ENCODE measurements at places on chromosomes 5 and 9.

DNA sequence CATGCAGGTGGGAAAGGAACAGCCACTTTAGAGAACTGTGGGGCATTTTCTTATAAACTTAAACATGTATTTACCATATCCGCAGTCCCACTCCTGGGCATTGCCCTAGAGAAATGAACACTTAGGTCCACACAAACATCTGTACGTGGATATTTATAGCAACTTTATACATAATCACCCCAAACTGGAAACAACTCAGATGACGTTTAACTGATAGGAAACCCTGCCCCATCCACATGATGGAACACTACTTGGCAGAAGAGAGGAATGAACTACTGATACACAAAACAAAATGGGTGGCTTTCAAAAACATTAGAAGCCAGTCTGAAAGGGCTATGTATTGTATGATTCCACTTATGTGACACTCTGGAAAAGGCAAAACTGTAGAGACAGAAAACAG, 22.4 kb downstream of the ECM2 start:
- no peak for DNase-seq

DNA sequence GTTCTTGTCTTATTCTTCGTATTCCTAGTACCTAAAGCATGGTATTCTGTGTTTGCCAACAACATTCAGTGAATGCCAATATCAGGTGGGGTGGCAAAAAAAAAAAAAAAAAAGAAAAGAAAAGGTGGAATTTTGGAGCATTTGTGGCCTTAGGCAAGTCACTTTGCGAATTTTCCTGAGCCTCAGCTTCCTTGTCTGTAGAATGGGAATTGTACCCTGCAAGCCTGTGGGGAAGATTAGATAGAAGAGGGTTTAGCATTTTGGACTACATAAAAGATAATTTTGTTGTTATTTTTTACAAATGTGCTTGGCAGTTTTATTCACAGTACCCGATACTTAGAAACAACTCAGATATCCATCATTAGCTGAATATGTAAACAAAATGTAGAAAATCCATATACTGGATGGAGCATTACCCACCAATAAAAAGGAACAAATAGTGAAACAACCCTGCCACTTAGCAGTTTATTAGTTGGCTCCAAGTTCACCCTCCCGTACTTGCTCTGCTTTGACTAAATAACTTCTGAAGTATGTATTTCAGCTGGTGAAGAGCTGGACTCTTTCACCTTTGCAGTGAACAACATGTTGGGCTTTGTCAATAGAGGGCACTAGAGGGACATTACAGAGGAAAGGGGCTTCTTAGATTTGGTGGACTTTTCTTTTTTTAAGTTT, 13.6 kb downstream of the UBE2D2 start:
- DNase-seq: no peak

GRCh38 chr9:128056086-128056485, 11.0 kb downstream of the NAIF1 start:
- no peak for DNase-seq

DNA sequence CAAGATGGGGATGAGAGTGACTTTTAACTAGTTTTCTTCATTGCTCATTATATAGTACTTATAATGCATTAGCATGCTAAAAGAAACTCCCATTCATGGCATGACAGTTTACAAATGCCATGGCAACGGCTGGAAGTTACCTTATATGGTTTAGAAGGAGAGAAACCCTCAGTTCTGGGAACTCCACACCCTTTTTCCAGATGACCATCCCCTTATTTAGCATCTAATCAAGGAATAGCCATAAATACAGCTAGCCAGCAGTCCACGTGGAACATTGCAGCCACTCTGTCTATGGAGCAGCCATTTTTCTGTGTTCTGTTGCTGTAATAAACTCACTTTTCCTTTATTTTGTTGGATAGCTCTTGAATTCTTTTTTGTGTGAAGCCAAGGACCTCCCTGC, 1137.8 kb downstream of the CDH18 start:
- DNase-seq: no peak

DNA sequence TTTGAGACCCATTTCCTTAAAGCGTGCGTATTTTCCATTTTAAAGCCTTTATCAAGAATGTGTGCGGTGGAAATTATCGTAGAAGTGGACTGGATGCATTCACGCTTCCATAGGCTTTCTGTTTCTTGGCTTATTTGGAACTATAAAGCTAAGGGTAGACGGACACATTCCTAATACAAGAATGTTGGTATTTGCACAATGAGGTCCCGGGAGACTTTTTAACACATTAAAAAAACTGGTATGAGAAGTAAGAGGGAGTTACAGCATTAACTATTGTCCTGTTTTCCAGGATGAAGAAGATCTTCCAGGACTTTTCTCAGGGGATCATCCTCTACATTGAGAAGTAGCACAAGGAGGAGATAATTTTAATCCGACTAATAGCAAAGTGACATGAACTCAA, 653.0 kb downstream of the MTRR start:
- no peak for DNase-seq

- DNase-seq: peak; percentile 59
Measured at GRCh38 chr9:97905228-97905627, 17.1 kb downstream of the TRMO start.

DNA sequence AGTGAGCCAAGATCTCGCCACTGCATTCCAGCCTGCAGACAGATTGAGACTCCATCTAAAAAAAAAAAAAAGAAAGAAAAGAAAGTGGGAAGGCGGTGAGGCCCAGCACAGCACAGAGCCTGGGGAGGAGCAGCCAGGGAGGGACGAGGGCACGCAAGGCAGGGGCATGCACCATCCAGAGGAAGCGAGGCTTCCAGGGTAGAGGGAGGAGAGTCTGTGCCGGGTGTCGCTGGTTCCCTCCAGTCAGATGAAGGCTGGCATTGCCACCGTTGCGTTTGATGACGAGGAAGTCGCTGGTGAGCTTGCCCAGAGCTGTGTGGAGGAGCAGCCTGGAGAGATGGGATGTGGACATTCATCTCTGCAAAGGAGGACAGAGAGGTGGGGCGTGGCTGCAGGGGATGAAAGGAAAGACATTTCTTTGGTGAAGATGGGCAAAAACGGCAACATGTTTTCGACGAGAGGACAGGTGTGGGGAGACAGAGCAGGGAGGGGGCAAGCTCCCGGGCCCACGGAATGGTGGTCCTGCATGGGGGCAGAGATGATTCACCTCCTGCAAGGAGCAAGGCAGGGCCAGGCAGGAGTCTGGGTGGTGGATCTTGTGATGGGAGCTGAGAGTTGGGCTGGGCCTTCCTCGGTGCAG, 18.6 kb upstream of the OLFM1 start:
- no peak for DNase-seq

- no peak for DNase-seq
Measured at GRCh38 chr5:109853377-109853776, 163.7 kb downstream of the MAN2A1 start.

DNA sequence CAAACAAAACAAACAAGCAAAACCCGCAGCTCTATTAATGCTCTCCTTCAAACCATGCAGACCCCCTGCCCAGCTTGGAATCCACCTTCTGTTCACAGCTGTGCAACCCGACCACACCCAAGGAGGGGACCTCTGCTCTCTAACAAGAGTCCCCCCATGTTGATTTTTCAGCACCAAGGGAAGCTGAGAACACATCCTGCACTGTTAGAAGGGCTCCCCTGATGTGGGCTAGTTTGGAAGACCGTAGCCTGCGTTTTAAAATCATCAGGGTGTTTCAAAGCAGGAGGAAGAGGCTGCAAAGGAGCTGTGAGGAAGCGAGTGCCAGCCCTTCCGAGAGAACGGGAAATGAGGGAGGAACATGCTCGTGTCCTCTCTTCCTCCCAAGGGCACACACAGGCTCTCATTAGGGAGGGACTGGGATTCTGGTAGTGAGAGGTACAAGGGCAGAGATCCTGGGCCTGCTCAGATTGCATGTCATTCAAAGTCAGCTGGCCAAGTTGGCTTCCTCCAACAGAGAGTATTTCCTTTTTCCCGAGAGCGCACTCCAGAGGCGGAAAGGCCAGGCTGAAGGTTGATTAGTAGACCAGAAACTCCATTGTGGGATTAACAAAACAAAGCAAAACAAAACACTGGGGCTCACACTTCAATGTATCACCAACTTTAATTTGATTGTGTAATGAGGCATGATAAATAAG, 185.9 kb downstream of the SEMA6A start:
- no peak for DNase-seq

GRCh38 chr5:134145041-134145757, 30.7 kb downstream of the TCF7 start:
- DNase-seq: no peak

- peak; percentile 26 for DNase-seq
Measured at GRCh38 chr9:93890436-93890935, 64.7 kb downstream of the BARX1 start.
